Cerebellum (tissue), 4 donors: ENCODE measurements at places on chromosomes 2 and 18.

GRCh38 chr2:147679955-147680531, 164.8 kb upstream of the ACVR2A start:
- no peak for DNase-seq

DNA sequence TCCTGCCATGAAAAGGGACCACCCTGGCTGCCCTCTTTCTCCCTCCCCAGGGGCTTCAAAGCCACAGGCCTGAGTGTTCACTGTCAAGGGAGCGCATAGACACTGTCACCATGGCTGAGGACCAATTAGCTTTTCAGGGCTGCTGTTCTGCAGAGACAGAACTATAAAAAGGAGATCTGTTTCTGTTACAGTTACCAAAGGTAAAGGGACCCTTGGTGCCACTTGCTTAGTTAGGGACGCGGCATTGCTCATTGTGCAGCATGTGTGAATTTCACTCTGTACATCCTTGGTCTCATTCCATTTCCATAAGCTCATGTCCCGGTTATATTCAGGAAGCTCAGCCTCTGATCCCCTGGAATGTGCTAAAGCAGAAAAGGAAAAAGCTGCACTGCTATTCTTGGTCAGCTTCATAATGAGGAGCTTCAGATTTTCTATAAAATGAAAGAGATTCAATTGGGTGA, 55.5 kb upstream of the RNF152 start:
- no peak for DNase-seq

DNA sequence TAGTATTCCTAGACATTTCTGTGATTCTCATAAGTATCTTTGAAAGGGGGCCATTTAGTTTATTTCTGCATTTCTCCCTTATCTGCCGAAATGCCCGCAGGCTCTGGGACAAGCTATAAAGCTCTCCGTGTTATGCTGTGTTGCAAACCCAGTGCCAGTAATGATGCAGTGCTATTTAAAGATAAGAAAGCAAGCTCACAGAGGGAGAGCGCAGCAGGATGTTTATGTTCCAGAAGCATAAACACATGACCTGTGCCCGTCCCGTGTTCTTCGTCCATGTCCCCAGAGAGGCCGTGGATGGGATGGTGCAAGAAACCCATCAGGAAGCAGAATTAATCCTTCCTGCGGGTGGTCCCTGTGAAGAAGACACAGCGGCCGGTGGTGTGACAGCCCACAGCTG, 99.4 kb downstream of the NEDD4L start:
- peak; percentile 28 for DNase-seq

DNA sequence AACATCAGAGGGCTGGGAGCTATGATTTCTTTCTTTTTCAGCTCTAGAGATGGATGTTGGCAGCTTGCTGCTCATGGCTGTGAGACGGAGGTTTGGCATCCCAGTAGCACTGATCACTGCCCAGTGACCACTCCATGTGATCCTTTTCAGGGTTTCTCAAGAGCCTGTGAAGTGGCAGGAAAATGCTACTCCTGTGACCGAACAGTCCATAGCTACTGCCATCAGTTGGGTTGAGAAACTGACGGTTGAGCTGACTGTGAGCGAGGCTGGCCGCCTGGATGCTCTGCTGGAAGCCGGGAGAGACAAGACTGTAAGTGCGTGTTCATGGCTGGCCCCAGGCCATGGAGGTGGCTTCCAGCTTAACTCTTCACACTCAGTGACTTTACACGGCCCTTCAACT, 34.2 kb downstream of the VWA3B start:
- no peak for DNase-seq

DNA sequence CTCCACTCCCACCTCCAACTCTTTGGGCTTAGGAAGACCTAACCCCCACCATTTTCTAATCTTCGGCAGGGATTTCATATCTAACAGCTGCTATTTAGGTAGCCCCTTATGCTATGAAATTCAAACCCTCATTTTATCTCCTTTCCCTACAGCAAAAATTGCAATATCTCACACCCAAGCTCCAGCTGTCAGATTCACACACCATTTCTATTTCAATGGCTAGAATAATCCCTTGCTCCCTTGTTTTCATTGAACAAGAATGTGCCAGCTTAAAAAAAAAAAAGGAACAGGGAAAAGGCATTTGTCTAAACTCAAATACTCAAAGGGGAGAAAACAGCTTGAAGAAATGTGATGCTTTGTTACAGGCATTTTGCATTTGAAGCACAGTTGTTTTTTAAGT, 850.6 kb upstream of the ACVR2A start:
- no peak for DNase-seq

DNA sequence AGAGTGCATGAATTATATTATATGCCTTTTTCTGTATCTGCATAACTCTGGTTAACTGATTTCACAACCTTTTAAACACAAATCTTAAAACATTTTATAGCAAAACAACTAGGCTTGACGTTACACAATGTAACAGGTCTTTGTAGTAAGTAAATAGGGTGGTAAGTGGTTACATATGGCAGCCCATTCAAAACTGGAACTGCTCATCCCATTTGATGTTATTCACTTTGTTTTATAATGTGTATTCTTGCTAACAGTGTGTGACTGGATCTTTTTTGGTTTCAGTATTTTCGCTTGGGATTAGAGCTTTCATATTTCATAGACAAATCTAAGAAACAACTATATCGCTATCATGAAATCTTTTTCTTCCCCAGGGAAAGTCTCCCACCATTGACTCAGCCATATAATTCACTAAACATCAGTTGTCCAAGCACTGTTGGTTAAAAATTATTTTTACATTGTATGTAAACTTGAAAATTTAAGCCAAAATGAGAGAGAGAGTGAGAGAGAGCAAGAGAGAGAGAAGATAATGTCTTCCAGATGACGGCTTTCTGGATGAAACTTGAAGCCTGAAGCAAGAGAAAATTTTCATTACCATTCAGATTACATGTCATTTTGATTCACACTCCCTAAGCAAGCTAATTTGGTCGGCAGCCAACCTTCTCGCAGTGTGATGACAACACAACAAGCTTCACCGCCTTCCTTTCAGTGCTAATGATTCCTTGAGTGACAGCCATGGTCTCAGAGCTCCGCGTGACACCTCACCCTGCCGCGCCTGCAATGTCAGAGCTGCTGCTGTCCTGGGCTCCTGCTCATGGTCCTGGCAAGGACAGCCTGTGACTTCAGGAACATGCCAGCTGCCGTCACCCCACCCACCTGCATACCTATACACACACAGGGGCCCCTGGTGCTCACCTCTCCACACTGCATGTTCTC, 946.9 kb upstream of the SOX11 start:
- DNase-seq, result peak; percentile 5

GRCh38 chr2:217228732-217229131, 368.9 kb upstream of the TNP1 start:
- DNase-seq, result no peak

GRCh38 chr2:85435981-85436835, 17.7 kb downstream of the SH2D6 start:
- DNase-seq, result no peak

DNA sequence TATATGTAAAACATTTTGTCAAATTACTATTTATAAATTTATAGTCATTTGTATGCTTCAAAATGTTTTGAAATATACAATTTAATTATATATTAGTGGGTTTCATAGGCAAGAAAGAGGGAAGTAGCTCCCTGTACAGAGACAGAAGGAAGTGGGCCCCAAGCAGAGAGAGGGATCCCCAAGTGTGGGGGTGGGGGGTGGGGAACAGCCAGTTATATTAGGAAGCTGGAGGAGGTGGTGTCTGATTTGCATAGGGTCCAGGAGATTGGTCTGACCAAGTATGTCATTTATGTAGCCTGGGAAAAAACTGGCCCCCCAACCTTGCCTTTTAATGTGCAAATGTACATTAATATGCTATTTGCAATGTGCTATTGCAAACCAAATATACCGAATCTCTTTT, 76.5 kb upstream of the ZSWIM2 start:
- DNase-seq, result no peak

GRCh38 chr18:37483984-37484819, 81.4 kb downstream of the CELF4 start:
- no peak for DNase-seq

- DNase-seq, result no peak
These were observed 668.5 kb downstream of the TSN start for GRCh38 chr2:122423934-122424333.

- DNase-seq, result no peak
These were observed 118.8 kb downstream of the MEP1B start for GRCh38 chr18:32308493-32309120.

DNA sequence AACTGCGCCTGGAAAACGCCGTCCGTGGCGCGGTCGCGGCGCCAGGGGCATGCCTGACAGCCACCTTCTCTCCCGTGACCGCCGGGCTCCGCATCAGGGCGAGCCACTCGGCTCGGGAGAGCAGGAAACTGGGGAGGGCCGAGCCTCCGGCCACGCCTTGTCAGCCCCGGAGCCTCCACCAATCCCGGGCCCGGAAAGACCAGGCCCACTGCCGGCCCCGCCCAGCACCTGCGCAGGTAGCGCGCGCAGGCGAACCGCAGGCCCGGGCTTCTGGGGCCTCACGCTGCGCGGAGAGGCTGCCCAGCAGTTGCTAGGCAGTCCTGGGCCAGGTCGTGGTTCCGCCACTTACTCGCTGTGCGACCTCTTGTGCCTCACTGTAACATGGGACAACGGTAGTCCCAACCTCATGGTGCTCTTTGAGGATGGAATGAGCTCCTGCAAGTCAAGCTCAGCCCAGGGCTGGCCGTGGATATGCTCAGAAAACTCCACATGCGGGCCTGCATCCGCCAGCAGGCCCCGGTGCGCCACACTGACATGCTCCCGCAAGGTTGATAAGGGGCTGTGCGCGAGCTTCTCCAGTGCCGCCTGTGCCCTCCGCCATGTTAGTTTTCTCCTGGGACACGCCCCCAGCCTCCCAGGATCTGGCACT, 97.1 kb downstream of the INHBB start:
- DNase-seq, result no peak

DNA sequence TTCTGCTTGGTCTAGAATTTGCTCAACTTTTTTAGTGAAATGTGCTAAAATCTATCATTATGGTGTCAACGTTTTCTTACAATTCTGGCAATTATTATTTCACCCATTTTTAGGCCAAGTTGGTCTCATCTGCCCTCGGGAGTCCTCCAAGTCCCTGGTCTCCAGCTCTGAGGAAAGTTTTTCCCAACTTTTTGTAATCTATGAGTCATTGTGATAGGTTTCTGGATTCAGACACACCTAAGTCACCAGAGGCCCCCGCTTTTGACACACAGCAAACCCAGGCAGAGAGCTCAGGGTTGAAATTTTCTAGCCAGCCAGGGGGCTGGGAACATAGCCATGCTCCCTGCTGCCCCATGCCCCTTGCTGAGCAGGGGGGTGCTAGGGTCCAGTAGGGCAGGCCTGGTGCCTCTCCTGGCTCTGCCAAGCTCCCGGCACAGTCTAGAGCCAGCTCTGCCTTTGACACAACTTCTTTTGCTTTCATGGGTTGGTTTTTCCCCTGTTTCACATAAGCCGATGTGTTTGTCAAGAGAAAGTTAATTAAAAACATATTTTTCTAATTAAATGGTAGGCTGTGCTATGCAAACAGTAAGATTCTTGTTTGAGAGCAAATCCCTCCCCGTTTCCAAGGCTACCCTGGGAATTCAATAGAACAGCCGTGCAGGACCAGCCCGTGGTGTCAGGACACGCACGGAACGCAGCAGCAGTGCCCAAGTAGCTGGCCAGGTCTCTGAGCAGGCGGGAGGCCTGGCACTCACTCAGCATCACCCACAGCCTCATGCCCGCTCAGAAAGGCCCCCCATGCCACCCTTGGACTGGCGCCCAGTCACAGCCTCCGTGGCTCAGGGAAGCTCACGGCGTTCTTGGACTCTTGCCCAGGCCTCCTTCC, 25.5 kb upstream of the SNED1 start:
- DNase-seq, result no peak

GRCh38 chr18:74203811-74204210, 55.5 kb downstream of the TIMM21 start:
- DNase-seq, result no peak

DNA sequence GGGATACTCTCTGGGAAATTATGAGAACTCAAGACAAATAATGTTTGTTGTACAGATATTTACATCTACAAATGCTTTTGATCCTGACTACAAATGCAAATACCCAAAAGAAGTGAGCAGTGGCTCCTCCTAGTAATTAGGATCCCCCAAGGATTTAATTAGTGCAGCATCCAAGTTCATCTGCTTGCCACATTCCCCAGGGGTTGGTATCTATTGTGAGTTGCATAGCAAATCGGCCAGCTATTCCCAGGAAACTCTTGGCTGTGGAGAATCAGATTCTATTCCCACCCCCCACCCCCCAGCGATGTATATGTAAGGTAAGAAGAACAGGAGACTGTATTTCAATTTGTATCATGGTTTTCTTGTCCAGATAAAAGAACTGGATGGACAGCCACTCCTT, 725.1 kb upstream of the CDH7 start:
- no peak for DNase-seq

- DNase-seq, result no peak
These were observed 16.2 kb downstream of the DDX1 start for GRCh38 chr2:15607709-15608391.

DNA sequence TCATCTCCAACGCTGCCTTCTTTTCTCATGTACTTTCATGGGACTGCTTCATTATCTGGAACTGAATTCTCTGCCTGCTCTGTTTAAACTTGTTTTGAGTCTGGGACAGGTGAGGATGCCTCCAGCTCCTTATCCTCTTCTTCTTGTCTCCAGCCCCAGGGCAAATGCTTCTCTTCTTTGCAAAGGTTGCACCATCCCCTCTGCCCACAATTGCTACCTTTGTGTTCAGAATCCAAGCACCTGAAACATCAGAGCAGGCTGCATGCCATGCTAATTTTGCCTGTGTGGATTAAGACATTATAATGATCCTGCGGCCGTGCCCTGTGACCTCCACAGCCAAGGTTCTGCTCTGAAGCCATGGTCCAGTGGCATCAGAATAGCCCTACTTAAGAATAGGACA, 309.5 kb downstream of the EPHA4 start:
- DNase-seq, result no peak

- no peak for DNase-seq
These were observed 102.2 kb upstream of the FZD7 start for GRCh38 chr2:201931475-201931874.

GRCh38 chr18:11808001-11808855, 43.0 kb upstream of the CHMP1B start:
- no peak for DNase-seq

GRCh38 chr2:46356991-46357390, 59.8 kb downstream of the EPAS1 start:
- DNase-seq, result no peak

DNA sequence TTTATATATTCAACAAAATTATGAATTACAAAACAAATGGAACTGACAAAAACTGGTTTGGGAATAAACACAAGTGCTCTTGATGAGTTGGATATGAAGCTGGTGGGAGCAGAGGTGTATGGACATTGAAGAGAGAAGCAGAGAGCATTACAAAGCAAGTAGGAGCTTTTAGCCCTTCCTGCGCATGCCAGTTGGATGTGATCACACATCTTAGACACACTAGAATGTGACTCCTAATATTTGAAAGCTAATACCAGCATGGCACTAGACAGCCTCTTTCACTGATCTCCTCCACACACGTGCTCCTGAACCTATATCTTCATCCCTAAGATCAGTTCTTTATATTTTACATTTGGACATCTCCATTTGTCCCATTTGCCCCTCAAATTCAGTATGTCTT, 298.1 kb downstream of the MTX2 start:
- DNase-seq, result no peak

GRCh38 chr2:229429589-229429988, 158.5 kb upstream of the PID1 start:
- DNase-seq, result no peak
